ENCODE measurements at places on chromosomes 1 and 21.

DNA sequence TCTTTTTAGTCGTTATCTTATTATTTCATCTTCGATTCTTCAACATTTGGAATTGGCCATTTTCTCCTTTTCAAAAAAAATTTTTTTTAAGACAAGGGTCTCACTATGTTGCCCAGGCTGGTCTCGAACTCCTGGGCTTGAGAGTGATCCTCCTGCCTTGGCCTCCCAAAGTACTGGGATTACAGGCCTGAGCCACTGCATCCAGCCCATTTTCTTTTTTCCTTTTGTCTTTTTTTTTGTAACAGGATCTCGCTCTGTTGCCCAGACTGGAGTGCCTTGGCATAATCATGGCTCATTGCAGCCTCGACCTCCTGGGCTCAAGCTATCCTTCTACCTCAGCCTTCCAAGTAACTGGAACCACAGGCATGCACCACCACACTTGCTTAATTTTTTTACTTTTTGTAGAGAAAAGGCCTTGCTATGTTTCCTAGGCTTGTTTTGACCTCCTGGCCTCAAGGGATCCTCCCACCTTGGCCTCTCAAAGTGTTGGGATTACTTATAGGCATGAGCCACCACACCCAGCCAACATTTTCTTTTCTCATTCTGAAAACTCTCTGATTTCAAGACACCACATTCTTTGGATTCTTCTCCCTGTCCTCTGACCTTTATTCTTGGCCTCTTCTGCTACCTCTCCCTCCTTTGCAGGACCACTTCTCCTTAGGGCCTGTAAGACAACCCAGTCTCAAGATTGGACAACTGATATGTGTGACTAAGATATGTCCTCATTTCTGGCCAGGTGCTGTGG lies 6.0 kb upstream of the MAP1LC3C start:
- no peak for DNase-seq

DNA sequence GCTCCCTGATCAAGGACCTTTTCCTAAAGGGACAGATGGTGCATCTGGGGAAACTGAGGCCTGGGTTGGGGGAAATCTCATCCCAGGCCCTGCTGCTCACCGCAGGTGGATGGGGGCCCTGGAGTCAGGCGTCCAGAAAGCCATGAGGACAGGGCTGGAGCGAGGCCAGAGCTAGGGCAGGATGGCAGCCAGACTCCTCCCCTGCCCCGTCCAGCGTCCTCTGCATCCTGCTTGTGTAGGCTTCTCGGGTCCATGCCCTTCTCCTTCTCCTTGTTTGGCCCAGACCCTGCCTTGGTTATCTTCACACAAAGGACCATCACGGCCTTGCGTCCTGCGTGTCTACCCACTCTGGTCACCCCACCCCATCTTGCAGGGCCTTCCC lies 43.0 kb downstream of the TRIM11 start:
- peak; percentile 13 for DNase-seq

GRCh38 chr1:26890467-26890796 lies 349 bp upstream of the GPN2 start:
- DNase-seq = no peak

GRCh38 chr1:43021547-43022474 lies 63.1 kb upstream of the SLC2A1 start:
- no peak for DNase-seq

DNA sequence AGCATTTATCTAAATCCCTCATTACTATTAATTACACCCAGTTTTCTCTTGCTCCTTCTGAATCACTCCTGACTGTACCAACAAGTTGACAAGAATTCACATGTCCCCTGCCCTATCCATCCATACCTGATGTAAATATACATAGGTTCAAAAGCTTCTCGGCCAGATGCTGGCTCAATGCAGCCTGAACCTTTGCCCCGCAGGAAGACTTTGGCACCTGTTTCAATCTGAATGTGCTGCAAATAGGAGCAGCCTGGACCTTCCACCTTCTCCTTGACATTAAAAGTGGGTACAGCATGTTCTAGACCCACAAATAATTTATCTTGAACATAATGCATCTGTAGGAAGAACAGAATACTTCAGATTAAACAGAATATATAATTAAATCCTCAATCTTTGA lies 8.7 kb downstream of the KHDC4 start:
- no peak for DNase-seq

- DNase-seq = no peak
Observed at GRCh38 chr1:3650248-3651025, 534 bp upstream of the WRAP73 start.

DNA sequence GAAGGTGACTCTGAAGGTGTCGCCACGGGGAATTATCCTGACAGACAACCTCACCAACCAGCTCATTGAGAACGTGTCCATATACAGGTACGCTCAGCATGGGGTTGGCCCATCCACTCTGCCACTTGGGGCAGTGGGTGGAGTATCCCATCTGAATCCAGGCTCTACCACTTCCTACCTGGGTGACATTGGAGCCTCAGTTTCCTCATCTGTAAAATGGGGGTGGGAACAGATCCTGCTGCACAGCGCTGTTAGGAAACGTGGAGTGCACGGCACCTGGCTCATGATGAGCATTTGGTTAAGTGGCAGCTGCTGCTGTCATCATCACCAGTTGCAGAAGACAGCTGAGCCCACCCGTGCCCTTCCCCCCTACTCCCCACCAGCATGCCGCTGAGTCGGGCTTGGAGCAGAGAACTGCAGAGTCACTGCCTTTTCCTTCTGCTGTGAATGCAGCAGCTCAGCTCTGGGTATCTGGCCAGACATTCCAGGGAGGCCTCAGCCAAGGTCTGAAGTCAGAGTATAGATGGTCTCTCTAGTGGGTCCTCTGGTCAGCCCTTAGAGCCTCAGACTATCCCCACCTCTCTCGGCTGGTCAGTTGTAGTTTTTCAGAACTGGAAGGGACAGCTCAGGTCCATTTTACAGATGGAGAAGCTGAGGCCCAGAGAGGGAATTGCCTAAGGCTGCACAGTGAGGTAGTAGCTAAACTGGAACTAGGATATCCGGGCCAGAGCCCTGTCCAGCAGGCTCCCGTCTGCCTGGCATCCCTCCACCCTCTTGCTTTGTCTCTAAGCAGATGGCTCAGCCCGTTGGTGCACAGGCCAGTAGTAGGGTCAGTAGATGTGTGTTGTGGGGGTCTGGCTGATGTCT lies 11.7 kb downstream of the LDLRAP1 start:
- DNase-seq = no peak

DNA sequence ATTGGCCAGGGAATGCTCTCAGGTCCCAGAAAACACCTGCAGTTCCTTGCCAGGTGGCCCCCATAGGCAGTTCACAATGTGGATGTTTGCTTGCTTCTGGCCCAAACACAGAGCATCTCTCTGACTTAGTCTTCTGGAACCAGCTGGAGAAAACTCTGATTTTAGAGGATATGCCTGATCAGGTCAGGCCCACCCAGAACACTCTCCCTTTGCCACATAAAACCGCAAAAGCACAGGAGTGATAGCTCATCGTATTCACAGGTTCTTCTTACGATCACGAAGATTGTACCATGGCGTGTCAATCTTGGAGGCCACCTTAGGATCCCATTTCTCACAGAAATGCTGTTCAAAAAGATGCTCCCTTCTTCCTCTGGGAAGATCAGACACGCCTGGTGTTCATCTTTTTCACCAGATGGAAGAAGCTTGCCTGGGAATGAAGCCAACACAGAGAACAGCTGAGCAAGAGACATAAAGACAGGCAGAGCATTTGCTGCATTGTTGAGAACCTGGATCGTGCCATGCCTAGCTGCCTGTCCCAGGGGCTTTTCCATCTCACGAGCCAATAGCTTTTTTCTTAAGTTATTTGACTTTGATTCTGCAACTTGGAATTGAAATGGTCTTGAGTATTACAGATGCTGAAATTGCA lies 11.6 kb upstream of the CD247 start:
- no peak for DNase-seq

DNA sequence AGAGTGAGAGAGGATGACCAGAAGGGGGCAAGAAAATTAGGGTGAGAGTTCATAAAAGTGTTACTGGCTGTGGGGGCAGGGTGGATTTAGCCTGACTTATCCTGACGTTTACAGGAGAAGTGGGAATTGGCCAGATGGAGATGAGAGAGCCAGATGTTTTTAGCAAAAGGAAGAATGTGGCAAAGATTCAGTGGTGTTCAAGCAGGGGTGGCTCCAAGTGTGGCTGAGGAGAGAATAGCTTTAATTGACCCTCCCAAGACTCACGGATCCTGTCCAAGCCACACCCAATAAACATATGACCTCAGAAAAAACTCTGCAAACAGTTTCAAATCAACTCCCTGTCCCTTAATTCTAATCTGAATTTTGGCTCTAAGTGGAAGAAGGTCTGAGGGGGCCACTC lies 35.2 kb upstream of the EDEM3 start:
- no peak for DNase-seq

DNA sequence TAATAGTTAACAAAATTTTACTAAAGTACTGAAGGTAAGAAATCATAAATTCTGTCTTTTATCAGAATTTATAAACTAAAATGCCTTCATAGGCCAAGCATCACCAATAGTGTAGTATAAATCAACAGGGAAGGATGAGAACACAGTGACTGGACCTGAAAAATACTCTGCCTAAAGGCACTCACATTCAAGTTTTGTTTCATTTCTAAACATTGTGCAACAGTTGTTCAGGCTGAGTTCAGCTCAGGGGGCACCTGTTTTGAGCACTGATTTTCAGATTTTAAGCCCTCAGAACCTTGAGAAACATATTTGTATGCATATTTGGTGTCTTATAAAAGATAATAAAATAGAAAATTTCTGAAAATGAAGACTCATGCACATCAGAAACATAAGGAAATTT lies 12.4 kb downstream of the ACBD6 start:
- no peak for DNase-seq

DNA sequence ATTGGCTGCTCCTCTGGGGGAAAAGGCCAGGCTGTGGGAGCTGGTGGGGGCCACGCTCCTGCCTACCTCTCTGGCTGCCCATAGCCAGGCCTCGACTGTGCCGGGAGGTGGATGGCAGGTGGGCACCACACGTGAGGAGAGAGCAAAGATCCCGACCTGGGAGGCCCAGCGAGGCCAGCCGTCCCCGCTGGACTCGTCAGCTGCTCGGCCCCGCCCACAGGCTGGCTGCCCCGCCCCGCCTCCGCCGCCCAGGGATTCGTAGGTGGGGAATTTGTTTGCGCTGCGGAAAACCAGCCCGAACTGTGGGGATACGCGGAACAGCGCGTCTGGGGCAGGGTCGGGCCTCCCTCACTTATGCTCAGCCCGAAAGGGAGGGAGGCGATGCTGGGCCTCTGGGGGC lies 31.7 kb downstream of the TP73 start:
- DNase-seq = no peak

- DNase-seq = no peak
Observed at GRCh38 chr1:233055879-233056641, 105.6 kb downstream of the NTPCR start.

GRCh38 chr1:10980094-10980577 lies 32.3 kb upstream of the TARDBP start:
- peak; percentile 90 for DNase-seq

- DNase-seq = no peak
Observed at GRCh38 chr1:89465201-89465600, 59.4 kb upstream of the LRRC8B start.

DNA sequence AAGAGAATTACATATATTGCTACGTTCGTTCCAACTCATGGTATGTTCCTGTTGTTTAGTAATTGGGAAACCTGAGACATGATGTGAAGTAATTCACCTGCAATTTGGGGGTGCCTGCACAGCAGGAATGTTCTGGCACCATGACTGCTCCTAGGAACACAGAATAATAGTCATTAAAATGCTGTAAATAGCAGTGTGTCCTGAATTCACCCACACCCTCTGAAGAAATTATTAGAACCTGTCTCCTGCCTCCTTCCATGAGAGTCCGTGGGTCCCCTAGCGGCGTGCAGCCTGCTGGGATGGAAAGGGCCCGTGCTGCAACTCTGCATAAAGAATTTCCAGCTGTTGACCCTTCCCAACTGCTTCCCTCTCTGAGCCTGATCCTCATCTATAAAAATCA lies 143.1 kb downstream of the PCBP3 start:
- DNase-seq = no peak

DNA sequence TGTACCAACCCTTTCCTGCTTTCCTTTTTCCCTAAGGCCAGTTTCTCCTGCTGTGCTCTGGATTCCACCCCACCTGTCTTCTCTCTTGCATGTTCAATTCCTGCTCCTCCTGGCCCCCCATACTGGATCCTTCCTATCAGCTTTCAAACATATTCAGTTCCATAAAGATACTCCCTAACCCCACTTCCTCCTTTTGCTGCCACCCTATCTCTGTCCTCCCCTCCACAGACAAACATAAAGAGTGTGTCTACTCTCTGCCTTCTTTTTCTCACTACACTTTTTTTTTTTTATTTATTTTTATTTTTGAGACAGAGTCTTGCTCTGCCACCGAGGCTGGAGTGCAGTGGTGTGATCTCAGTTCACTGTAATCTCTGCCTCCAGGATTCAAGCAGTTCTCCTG lies 16.9 kb upstream of the RPF1 start:
- DNase-seq = no peak

DNA sequence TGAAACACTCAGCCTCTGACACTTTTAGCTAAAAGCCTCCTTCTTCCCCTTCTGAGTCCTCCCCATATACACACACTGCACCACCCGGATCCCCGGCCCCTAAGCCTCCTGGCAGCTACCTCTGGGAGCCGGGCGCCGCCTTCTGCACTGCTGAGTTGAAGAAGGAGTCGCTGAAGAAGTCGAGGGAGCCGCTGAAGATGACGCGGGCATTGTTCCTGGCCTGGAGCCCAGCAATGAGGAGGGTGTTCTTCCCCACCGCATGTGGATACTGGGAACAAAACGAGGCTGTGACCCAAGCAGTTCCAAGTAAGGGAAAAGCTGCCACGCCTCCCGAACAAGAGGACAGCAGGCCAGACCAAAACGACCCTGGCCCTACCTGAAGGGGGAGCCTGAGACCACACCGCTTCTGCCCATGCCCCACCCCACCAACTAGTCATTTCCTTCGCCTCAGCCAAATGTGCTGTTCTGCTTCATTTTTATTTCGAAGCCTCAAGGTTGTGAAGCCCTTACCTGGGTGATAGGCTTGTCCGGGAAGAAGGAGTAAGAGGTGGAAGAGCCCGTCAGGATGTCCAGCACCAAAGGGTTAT lies 7.0 kb downstream of the DDOST start:
- DNase-seq = no peak

- DNase-seq = peak; percentile 17
Observed at GRCh38 chr1:84078108-84078841, 65.8 kb upstream of the PRKACB start.

DNA sequence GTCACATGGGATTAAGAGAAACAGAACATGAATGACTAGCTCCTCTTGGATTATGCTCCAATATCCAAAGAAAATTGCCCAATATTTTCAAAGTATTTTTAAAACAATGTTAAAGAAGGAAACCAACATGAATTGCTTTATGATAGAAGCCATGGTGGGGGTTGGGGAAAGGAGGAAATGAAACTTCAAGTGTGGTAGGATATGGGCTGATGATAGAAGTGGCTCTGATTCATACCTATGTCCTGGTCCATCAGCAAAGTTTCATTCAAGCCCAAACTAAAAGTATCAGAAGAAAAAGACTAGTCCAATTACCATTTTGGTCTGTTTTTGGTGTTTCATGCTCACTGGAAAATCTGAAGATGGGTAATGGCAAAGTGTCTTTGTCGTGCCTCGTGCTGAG lies 104.2 kb upstream of the PROX1 start:
- no peak for DNase-seq

All from body of pancreas (tissue), 4 donors.